NCI-H748 treated with DMSO at 0.1 percent for 48 hours (cell line): ENCODE measurements at places on chromosomes 12 and 14.

GRCh38 chr12:17215759-17216570, 610.0 kb upstream of the LMO3 start:
- DNase-seq = no peak

DNA sequence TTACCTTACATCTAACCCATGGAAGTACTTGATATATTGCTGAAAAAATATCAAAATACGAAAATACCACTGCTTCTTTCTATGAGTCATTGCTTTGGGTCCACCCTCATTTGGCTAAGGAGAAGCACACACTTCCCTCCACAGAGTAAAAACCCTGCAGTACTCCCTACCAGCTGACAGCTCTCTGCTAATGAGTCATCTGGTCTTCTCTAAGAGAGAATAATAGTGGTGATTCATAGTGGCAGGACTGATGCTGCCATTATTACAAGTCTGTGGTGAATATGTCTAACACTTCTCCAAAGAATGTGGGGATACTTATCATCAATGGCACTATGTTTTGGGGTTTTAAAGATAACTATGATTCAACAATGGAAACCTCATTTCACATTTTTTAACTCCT, 90.7 kb downstream of the PPFIA2 start:
- no peak for DNase-seq

GRCh38 chr12:101238800-101239329, 28.8 kb upstream of the SLC5A8 start:
- DNase-seq = no peak

GRCh38 chr12:32877601-32878459, 18.7 kb downstream of the PKP2 start:
- no peak for DNase-seq

GRCh38 chr12:76152181-76152807, 67.8 kb upstream of the NAP1L1 start:
- no peak for DNase-seq

GRCh38 chr14:75604979-75605851, 26.8 kb downstream of the FLVCR2 start:
- DNase-seq = no peak

GRCh38 chr12:116370004-116370404, 92.5 kb upstream of the MED13L start:
- no peak for DNase-seq

GRCh38 chr14:33940561-33941011, 10.3 kb downstream of the EGLN3 start:
- DNase-seq = no peak
